ENCODE measurements at places on chromosomes 5 and 9.

- DNase-seq, result no peak
Measured at GRCh38 chr5:4984461-4984860, 155.7 kb upstream of the ADAMTS16 start.

- DNase-seq, result no peak
Measured at GRCh38 chr9:112866662-112867274, 23.9 kb downstream of the SLC46A2 start.

DNA sequence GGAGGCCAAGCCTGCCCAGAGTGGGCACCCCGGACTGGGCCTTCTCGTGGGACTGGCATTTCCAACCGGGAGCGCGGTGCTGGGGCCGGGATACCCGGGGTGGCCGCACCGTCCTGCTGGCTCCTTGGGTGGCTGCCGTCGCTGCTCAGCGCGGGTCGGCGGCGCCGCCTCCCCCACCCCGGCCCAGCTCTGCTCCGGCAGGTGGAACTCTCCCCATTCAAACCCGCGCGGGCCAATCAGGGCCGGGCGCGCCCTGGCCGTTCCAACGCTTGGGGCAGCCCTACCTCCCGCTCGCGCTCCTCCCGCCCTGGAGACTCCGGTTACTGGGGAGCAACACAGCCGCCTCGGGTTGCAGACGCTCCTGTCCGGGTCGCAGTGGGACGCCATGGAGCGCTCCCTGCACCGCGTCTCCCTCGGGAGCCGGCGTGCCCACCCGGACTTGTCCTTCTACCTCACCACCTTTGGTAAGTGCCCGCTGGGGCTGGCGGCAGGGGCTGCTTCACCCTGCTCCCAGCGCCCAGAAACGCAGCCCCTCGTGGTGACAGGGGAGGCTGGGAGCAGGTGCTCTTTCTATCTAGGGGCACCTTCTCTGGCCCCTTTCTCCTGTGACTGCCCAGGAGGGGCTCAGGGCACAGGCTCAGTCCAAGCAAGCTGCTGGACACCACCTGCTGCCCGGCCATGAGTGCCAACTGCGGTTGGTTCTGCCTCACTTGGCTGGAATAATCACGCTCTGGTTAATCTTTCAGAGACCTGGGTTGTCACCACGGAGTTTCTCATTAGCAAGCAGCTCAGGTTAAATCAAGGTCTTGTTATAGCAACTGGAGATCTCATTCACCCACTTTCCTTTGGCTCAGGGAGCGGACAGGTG, at the start of gene RGS3:
RGS3 (plus strand) TSS at position 310 of the 868 bp plus-strand sequence; CDS start at position 386, 76 bp downstream.
- peak; percentile 46 for DNase-seq

DNA sequence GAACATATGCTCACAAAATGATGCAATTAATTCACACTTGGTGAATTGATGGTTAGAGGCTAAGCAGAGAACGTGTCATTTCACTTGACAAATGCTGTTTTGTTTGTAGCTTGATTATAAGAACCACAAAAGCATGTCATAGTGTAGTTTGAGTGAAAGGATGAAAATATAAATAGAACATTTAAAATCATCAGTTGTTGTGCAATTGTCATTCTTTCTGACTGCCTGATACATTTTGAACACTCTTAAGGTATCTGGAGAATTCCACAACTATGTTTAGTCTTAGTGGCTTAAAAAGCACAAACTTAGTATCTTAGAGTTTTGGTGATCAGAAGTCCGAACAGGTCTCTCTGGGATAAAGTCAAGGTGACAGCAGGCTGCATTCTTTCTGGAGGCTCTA, 129.4 kb downstream of the BASP1 start:
- no peak for DNase-seq

DNA sequence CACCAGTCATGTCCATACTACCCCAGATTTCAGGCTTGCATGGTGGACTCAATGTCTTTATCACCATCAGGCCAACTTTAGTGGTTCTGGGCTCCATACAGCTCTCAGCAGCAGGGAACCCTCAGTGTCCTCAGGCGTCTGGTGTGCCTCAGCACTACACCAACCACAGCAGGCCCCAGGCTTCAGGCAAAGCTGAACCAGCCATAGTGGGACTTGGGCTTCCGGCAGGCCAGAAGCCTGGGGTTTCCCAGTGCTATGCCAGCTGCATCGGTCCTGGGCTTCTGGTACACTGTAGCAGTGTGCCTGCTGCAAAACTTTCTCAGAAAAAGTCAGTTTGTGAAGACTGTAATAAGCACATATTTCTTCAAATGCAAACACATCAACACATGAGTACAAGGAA, 11.0 kb upstream of the ZDHHC21 start:
- no peak for DNase-seq

GRCh38 chr9:71098801-71099200, 22.6 kb downstream of the TRPM3 start:
- no peak for DNase-seq

DNA sequence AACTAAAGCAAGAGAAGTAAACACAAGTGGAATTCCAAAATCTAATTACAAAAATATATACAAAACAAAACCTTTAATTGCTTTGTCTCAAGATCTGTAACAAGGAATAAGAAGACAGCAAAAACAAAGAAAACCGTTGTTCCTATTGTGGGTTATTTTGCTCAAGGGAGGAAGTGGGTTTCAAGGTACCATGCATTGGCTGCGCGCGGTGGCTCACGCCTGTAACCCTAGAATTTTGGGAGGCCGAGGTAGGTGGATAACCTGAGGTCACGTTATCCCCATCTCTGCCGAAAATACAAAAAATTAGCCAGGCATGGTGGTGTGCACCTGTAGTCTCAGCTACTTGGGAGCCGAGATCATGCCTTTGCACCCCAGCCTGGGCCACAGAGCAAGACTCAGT, 12.1 kb upstream of the IQGAP2 start:
- no peak for DNase-seq

DNA sequence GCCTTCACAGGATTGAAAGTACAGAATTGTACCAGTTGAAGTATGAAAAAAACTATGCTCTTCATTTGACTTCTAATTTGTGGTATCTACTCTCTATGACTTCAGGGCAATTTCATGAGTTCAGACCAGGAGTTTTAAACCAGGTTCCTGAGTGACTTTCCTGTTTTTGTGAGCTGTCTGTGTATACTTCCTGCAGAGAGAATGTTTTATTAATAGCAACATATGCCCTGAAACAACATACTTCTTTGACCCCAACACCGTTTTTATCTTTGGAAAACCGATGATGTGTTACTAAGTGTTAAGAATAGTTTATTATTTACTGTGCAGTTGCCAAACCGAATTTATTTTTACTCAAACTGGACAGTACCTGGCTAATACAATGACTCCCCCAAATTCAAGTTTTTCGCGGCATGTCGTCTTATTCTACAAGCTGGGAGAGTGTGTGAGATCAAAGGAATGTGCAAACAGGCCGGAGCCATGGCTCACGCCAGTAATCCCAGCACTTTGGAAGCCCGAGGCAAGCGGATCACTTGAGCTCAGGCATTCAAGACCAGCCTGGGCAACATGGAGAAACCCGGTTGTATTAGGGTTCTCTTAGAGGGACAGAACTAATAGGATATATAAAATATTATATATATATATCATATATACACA, 58.7 kb upstream of the ERBIN start:
- DNase-seq, result no peak

DNA sequence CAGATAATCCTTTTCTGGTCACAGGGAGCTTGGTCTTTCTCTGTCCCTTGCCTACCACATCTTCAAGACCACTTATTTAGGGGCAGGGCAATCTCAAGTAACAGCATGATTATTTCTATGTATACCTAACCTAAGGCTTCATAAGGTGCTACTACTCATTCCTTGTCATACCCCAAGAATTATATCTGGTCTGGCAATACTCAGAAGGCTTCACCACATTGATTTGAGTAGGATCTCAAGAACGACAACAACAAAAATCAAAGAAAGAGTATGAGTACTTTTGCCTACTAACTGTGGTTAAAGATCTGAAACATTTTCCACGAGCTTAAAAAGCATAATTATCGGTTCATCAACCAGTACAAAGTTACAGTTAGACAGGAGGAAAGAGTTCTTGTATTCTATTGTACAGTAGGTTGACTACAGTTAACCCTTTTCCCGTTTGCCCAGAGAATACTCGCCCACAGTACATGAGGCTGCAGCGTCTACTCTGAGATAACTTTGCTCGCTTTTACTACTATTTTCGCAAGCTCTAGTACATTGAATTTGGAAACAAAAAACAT, 41.0 kb downstream of the FANCC start:
- no peak for DNase-seq

- DNase-seq, result no peak
Measured at GRCh38 chr5:137995077-137995748, 37.7 kb downstream of the FAM13B start.

GRCh38 chr5:54523534-54523933, 6.0 kb downstream of the SNX18 start:
- no peak for DNase-seq

DNA sequence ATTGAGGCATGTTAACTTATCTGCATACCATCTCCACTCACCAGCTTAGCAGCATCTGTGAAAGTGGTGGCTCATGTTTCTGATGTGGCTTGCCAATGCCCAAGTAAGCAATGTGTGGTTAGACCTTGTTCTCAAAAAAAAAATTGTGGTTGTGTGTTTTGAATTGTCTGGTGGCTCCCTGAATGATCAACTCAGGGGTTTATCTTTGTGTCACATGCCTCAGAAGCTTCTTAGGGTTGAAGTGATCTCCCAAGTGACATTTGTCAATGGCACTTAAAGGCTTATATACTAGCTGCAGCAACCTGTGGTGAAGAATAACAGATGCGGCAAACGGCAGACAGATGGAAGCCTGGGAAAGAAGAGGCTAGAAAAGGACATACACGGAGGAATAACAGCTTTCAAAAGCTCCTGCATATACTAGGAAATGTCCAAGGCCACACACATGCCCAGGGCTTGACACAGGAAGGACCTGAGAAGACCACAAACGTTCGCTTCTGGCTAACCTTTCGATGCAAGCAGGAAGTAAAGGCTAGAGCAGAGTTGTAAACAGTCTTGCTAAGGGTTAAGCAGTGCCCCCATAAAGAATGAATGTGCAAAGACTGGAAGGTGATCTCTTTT, 42.2 kb upstream of the FSD1L start:
- DNase-seq, result no peak

GRCh38 chr5:32421075-32421474, 23.5 kb downstream of the ZFR start:
- no peak for DNase-seq

DNA sequence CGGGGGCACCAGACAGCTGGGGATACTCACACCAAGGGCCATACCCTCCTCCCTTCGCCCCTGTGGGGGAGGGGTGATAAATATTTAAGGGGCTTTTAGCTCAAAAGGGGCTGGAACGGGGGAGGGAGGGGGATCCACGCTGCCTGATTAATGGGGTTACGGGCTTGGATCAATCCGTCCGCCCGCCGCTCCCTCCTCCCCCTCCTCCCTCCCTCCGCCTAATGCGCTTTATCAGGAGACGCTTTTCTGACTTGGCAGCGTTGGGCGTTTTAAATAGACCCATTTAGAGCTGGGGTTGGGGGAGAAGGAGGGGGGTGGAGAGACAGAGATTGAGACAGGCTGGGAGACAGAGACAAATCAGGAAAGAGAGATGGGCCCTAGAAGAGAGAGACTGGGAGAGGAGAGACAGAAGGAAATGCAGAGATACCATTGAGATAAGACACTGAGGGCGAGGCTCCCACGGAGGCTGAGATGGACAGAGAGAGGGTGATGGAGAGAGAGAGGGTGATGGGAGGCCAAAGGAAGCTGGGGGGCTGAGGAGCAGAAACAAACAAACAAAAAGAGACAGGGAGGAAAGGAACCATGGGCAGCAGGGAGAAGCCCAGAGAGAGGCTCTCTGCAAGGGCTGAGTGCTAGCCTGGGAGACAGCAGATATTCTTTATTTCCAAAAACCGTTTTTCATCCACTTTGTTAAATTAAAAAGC, 10.3 kb downstream of the CNTFR start:
- DNase-seq, result no peak

- DNase-seq, result no peak
Measured at GRCh38 chr9:20294046-20294750, 328.1 kb downstream of the MLLT3 start.

DNA sequence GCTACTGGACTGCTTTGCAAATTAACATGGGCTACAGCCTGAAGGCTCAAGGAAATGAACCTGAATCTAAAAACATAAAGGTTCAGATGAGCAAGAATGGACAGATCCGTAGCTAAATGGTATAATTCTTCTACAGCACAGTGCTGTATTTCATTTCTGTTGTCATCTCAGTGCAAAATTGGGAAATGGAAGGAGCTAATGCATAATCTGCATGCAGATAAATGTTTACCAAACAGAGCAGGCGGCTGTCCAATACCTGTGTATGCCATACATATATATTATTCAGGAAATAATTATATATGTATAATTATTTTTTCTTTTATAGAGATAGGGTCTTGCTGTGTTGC, 4.3 kb upstream of the HSPA9 start:
- DNase-seq, result no peak

DNA sequence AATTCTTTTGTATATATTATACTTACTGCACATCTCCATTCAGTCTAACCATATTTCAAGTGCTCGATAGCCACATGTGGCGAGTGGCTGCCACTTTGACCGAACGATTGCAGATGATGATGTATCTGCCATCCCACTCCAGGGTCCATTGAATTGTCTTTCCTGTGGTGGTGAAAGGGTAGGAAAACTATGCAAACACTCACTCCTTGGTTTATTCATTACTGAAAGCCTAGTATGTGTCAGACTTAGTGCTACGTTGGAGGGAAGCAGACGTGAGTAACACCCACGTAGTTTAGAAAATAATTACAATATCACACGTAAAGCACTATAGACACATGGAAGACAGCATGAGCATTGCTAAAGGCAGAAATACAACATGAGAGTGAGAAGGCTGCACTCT, 353.7 kb downstream of the CSNK1G3 start:
- no peak for DNase-seq

- DNase-seq, result no peak
Measured at GRCh38 chr9:16193066-16193465, 640.2 kb downstream of the CCDC171 start.

DNA sequence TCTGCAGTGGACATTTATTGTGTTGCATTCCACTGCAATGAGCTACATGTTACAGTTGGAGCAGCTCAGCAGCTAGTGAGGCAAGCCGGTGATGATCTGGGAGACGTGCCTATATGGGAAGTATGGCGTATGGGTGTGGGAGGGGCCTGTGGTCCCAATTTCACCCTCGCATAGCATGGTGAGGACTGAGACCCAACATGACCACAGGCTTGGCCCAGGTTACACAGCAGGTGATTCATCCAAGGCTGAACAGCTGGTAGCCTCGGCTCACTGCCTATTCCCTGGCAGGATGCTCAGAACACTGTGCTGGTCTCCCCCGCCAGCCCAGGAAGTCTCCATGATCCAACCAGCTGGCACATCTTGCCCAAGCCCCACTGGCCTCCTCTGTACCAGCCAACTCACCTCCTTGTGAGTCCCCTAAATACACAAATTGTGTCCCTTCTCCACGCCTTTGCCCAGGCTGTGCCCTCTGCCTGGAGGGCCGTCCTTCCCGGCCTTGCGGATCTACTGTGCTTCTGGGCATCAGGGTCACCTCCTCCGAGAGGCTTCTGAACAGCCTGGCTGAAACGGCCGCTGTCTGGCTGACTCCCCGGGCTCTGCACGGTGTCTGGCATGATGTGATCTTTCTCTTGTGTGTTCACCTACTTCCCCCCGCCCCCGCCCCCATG, 81.4 kb downstream of the NSUN2 start:
- DNase-seq, result no peak

Measured in mesothelial cell of epicardium (in vitro differentiated cells).